ENCODE measurements at places on chromosomes 16 and 17.

DNA sequence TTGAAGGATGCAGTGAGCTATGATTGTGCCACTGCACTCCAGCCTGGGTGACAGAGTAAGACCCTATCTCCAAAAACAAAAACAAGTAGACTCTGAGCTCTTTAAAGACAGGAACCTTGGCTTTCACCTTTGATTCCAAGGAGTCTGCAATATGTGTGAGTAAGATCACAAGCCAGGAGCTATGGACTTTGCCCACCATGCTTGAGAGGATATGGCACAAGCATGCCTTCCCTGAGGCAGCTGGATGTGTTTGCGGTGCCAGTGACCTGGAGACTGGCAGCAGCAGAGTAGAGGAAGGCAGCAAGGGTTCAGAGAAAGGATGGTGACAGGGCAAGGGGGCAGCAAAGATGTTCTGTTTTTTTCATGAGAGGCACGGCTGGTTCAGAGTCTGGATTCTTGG lies 14.5 kb upstream of the PRKCA start:
- DNase-seq, result no peak

GRCh38 chr17:64028874-64029464 lies 8.5 kb upstream of the ICAM2 start:
- DNase-seq, result peak; percentile 41

DNA sequence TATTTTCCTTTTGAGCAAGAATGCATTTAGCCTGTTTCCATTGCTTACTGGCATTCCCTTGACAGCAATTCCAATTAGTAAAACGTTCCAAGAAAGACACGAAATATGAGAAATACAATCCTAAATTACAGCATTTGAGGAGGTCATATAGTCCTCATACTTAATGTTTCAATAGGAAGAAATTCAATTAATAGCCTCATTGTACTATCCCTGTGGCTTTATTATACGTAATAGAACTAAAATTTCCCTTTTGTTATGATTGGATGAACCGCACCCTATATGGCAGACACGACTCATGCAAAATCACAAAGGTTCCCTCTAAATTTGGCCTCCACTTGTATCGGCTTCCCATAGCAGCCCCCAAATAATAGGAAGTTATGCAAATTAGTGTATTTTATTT lies 291.7 kb downstream of the CEP112 start:
- DNase-seq, result no peak

GRCh38 chr17:81961521-81962498 lies 823 bp upstream of the NOTUM start:
- DNase-seq, result no peak
